ENCODE measurements at places on chromosomes 6 and 20.

- DNase-seq = no peak
These were observed 2.8 kb upstream of the FOXC1 start for GRCh38 chr6:1606780-1607515.

GRCh38 chr6:82750556-82750955, 315.1 kb downstream of the UBE3D start:
- DNase-seq = no peak

GRCh38 chr6:135115834-135116233, 61.2 kb upstream of the HBS1L start:
- no peak for DNase-seq

DNA sequence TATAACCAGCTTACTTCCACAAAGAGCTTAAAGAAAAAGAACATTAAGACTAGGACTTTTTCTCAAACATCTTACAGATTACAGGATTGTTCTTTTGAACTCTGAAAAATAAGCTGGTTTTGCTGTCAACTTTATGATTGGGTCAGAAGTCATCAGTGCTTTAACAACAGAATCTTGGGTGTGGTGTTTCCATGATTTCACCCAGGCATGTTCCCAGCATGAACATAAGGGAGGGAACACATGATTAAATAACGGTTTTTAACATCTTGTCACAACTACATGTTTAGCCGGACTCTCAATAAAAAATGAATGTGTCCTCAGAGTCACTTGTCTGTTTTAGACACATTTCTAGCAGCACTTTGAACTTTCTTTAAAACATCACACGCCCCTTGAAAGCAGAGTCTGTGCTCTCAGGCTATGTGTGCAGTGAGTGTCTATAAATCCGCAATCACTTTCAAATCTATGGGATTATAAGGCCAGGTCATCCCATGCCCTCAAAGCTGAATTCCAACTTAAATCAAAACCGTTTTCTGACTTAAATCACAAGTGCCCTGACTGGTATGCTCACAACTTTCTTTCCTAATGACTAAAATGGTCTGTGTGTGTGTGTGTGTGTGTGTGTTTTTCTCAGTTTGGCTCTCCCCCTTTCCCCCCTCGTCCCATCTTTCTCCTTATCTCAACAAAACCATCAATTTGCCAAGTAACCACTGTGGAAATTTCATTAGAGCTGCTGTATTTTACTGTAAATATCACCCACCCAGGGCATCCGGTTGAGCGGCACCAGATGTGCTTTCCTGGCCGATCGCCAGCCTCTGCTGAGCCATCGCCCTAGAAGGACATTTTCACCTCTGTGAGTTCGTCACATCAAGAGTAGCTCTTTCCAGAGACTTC, 216.8 kb upstream of the DTNBP1 start:
- no peak for DNase-seq

DNA sequence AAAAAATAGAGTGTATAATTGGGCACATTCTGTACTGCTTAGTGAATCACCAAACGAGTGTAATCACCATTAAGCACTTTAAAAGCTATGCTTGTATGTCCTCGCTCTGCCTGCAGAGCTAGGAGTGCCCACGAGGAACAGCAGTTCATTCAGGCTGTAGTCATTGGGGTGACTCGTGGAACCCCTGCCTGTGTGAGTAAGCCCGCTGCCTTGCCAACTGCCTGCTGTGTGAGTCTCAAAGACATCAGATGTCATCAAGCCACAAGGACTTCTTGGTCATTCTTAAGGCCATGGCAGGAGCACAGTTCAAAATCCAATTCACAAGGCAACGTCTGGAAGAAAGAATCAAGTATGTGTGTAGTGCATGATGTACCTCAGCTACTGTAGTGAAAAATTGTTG, 60.4 kb downstream of the FOXO3 start:
- no peak for DNase-seq

GRCh38 chr20:40826699-40827098, 137.7 kb upstream of the MAFB start:
- DNase-seq = no peak

GRCh38 chr6:11848852-11849731, 70.5 kb upstream of the ADTRP start:
- DNase-seq = no peak

DNA sequence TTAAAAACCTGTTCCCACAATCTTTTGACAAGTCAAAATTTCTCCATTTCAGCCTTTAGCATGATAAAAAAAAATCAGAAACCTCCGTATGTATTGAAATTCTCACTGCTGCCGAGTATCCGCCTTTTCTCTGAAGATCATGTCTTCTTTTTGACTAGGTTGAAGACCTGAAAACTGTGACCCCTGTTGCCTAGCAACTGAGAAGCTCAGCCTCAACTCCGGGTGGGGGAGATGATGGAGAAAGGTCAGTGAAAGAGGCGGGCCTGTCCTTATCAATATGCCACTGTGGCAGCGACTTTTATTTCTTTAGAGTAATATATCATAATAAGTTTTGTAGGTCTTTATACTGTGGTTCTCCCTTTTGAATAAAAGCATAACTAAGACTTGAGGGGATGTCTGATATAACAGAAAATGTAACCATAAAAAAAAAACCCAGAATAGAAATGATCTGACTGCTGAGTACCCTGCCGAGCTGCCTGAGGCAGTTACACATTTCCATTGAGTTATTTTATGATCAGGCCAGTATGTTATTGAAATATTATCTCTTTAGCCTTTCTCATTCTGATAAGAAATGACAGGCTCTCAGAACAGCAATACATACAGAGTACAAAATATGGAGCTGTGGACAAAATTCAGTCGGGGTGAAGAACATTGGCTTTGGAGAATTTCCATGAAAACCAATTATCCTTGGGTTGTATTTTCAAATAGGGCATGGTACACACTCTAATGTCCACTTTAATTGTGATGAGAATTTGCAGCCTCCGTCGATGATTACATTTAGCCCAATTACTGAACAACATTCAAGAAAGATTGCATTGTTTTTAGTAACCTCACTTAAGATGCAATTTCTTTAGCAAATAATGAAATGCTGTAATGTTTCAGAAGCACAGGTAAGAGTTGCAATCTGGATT, 136.7 kb upstream of the EEF1E1 start:
- DNase-seq = no peak

GRCh38 chr6:165266191-165266590, 43.2 kb downstream of the C6orf118 start:
- DNase-seq = no peak

DNA sequence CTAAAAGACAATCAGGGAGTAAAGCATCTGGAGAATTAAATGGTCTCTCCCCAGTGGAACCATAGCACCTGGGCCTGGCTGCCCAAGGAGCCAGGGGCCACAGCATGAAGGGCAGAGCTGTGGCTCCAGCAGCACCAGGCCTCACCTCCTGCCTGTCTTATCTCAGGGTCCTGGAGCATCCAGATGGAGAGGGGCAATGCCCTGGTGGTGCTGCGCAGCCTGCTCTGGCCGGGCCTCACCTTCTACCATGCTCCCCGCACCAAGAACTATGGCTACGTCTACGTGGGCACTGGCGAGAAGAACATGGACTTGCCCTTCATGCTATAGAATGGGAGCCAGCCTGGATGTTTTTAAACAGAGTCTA, 17.0 kb downstream of the MRPS18A start:
- DNase-seq = no peak

DNA sequence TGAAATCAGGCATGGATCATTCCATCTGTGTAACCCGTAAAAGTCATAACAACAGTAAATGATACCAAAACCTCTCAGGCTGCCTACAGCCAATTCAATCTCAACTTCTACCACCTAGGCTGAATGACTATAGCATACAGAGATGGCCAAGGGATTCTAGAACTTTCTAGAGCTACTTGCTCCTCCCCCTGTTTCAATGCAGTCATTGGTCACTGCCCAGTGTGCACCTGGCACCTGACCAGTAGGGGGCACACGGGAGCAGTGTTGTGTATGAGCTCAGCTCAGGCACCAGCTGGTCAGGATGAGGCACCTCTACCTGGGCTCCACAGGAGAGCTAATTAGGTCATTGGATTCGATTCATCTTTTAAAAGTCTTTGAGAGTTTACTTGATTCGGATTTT, 86.2 kb downstream of the PLEKHG1 start:
- no peak for DNase-seq

DNA sequence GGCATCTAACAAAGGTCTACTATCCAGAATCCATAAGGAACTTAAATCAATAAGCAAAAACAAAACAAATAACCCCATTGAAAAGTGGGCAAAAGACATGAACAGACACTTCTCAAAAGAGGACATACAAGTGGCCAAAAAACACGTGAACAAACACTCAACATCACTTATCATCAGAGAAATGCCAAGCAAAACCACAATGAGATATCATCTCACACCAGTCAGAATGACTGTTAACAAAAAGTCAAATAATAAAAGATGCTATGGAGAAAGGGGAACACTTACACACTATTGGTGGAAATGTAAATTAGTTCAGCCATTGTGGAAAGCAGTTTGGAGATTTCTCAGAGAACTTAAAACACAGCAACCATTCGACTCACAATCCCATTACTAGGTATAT, 19.4 kb upstream of the VNN1 start:
- DNase-seq = no peak

- no peak for DNase-seq
These were observed 6.9 kb upstream of the MANBAL start for GRCh38 chr20:37282556-37282955.

GRCh38 chr6:118546880-118547218, 1.2 kb upstream of the PLN start:
- no peak for DNase-seq

GRCh38 chr6:69220375-69220774, 576.4 kb downstream of the LMBRD1 start:
- DNase-seq = no peak

DNA sequence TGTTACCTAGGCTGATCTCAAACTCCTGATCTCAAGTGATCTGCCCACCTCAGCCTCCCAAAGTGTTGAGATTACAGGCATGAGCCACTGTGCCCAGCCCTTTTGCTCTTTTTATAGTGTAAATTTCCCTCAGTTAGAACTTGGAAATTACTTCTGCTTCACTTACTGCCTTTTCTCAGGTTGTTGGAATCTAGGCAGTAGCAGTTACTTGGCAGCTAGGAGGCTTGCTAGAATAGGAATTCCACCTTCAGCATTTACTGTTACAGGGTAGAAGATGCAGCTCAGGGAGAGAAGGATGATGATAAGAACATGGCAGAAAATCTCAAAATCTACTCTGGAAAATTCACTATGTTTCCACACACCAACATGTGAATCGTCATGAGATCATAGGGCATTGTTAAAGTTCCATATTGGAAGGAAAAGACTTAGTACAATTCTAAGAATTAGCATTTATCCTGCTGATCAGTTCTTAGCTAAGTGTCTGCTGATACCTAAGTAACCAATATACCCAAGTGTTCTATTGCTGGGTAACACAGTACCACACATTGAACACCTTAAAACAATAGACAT, 182.2 kb downstream of the SLC16A10 start:
- no peak for DNase-seq

DNA sequence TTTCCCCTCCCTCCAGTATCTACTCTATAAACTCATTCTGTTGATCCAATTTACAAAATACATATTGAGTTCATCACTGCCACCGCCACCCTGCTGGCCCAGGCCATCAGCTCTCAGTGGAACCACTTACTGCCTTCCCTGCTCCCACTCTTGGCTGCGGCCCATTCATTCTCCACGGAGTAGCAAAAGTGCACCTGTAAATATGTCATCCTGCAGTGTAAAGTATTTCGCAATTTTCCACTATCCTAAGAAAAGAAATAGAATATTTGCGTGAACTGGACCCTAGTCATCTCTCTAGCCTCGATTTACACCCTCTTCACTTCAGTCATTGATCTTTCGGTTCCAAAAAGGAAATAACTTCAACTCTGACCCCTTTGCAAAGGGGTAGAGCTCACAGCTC, 258.3 kb upstream of the TFAP2D start:
- no peak for DNase-seq

DNA sequence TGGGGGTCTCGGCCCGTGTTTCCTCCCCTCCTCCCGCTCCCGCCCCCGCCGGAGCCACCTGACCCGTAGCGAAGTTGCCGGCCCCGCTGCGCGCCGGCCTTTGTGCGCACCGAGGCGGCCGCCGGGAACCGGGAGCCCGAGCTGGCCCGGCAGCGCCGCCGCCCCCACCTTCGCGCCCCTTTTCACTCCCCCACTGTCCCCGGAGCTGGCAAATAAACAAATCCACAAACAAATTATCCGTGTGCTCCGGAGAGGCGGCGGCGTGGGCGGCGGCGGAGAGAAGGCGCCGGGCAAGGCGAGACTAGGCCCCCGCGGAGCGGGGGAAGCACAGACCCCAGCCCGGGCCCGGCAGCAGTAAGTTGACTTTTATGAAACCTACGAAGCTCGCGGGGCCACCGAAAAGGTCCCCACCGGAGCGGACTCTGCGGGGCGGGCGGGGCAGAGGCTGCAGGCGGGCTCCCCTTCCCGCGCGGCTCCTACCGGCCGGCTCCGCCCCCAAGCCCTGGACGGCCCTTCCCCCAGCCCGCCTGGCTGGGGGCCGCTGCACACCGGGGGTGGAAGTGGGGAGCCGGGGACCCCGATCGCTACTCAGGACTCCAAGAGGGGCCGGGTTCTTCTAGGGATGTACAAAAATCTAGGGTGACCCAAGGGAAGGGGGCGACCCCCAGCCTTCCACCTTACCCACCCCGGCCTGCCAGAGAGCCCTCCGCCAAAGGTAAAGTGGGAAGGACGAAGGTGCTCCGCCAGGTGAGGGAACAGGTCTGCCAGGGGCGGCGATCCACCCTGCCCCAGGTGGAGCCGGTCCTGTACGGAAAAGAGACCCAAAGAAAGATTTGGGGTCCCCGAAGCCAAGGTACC, 40.7 kb downstream of the YTHDF1 start:
- DNase-seq = no peak

DNA sequence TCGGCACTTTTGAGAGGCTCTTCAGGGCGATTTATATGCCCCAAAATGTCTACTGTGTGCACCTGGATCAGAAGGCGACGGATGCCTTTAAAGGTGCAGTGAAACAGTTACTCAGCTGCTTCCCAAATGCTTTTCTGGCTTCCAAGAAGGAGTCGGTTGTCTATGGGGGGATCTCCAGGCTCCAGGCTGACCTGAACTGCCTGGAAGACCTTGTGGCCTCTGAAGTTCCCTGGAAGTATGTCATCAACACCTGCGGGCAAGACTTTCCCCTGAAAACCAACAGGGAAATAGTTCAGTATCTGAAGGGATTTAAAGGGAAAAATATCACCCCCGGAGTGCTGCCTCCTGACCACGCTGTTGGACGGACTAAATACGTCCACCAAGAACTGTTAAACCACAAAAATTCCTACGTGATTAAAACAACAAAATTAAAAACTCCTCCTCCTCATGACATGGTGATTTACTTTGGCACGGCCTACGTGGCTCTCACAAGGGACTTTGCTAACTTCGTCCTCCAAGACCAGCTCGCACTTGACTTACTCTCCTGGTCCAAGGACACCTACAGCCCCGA, 8.2 kb downstream of the GCNT2 start:
- DNase-seq = no peak

Data from mesenteric fat pad (tissue), 1 donor.